Common myeloid progenitor, CD34-positive (primary cell): ENCODE measurements at places on chromosomes 6 and 20.

DNA sequence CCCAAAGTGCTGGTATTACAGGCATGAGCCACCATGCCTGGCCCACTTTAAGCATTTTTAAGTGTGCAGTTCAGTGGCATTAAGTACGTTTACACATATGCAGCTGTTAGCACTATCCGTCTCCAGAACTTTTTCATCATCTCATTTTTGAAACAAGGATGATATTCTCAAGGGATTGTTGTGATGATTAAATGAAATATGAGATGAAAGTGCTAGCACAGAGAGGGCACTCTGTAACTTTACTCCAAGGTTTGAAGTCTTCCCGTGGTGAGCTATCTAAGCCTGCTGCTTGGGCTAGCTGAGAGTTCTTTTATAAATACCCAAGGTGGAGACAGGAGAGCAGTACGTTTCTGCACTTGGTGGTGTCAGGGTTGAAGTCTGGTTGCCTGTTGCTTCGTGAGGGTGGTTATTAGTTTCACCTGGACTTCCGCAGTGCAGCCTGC, 6.6 kb downstream of the TM9SF4 start:
- DNase-seq, result no peak

GRCh38 chr20:16760431-16761304, 12.5 kb downstream of the OTOR start:
- no peak for DNase-seq

DNA sequence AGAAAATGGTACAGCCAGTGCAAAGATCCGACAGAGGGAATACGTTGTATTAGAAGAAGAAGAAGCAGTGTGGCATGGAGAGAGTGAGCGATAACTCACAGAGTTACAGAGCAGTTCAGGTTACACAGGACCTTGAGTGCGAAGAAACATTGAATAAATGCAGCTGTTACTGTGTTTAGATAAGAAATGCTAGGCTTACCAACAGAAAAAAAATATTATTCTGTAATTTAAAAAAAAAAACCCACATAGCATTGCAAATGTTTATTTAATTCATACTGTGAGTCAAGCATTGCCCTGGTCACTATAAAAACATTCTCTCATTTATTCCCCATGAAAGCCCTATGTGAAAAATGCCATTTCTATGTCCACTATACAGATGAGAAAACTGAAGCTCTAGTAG, 373.4 kb upstream of the EPHA7 start:
- no peak for DNase-seq

- DNase-seq, result peak; percentile 82
These were observed 53.2 kb upstream of the SYNJ2 start for GRCh38 chr6:157928428-157928827.

DNA sequence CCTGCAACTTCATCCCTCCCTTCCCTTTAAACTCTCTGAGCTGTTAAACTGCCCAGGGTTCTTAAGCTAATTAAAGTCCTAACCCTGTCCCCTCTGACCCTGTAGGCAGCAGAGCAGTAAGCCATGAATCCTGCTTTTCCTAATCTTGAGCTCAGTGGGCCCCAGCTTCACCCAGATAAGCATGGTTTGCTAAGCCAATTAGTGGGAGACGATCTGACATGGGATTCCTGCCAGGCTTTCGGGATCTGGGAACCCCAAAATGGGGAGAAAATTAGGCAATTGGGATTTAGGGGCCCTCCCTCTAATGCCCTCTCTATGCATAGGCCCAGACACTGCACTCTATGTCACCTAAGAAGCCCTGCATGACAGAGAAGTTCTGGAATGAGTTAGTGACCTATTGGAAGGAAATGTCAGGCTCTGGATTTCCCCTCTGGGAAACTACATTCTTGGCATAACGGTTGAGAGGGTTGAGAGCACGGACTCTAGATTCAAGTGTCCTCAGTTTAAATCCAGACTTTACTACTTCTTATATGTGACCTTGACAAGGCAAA, 4.6 kb downstream of the XKR7 start:
- DNase-seq, result no peak
